ENCODE measurements at places on chromosomes 2 and 18. TPM values are rescaled to one million over a fixed set of nuclear protein-coding genes. Genes with fewer than 3 reads are reported as not detected.

PDCL3 gene
- total RNA-seq, result 9.2 TPM

CNTNAP5 gene
- 0.12 TPM for total RNA-seq

MAL gene
- not detected for total RNA-seq

CLEC4F gene
- total RNA-seq, result not detected

DPP4 gene
- 41.2 TPM for total RNA-seq

ELOA2 gene
- not detected for total RNA-seq

PLCD4 gene
- total RNA-seq, result 6.7 TPM

CFAP53 gene
- total RNA-seq, result 0.32 TPM

RIT2 gene
- not detected for total RNA-seq

CDH2 gene
- total RNA-seq, result 1.3 TPM

HAT1 gene
- total RNA-seq, result 20.3 TPM

DIPK1C gene
- not detected for total RNA-seq

TWIST2 gene
- total RNA-seq, result 46.2 TPM

FLACC1 gene
- 1.9 TPM for total RNA-seq

SOWAHC gene
- total RNA-seq, result 11.8 TPM

CERKL gene
- total RNA-seq, result under 0.01 TPM

C1QL2 gene
- total RNA-seq, result not detected

TSGA10 gene
- 2.1 TPM for total RNA-seq

STK16 gene
- 69.3 TPM for total RNA-seq
